ENCODE measurements at places on chromosomes 7 and 10. TPM values are rescaled to one million over a fixed set of nuclear protein-coding genes. Genes with fewer than 3 reads are reported as not detected.

DNA sequence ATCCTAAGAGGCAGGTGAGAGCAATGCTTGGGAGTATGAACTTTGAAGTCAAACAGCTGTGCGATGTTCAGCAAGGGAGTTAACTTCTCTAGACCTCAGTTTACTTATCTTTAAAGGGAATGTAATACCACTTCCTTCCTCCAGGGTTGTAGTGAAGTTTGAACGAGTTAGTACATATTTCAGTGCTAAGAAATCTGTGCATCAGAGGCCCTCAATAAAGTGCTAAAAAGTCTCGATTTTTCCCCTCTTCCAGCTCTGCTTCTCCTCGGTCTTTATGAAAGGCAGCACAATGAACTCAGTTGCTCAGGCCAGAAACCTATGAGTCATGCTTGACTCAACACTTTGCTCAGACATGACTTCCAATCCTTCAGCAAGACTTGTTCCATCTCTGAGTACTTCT is 418.9 kb downstream of the MDFIC start:
- DNase-seq: no peak

- DNase-seq: no peak
These were observed 214.4 kb downstream of the CCSER2 start for GRCh38 chr10:84542522-84543490.

GRCh38 chr10:61391281-61391680 is 61.9 kb downstream of the TMEM26 start:
- no peak for DNase-seq

- DNase-seq: no peak
These were observed 123.9 kb downstream of the CACNA2D1 start for GRCh38 chr7:82319674-82320118.

The SRRM3 gene
- total RNA-seq: 0.05 TPM

All from thymus (tissue), 14 donors.